Stomach (tissue), 19 donors: ENCODE measurements at places on chromosomes 3 and 15.

DNA sequence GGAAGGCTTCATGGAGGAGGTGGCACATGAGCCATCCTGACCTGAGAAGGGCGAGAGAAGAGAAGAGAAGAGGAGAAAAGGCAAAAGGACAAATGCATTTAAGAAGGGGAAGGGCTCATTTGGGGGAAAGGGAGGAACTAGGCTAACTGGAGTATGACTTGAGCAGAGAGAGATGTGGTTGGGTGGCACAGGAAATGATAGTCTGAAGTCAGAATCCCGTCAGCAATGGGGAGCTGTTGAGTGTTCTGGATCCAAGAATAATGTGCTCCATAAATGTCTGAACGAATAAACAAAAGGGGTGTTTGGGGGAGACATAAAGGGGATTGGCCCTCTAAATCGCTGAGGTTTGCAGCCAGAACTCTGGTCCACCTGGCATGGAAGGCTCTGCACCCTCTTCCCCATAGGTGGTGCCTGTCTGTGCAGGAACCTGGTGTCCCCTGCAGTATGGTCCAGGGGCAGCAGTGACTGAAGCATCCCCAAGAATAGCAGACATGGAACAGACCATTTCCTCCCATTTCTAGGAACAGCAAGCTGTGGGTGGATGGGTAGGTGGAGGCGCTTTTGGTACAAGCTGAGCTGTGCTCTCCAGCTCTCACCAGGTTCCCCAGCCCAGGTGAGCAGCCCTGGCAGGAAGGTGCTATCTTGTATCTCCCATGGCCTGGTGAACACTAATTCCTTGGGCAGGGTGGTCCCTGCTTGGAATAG is 15.2 kb downstream of the CORO2B start:
- DNase-seq, result no peak

GRCh38 chr3:23869977-23870662 is 46.7 kb downstream of the NKIRAS1 start:
- no peak for DNase-seq

DNA sequence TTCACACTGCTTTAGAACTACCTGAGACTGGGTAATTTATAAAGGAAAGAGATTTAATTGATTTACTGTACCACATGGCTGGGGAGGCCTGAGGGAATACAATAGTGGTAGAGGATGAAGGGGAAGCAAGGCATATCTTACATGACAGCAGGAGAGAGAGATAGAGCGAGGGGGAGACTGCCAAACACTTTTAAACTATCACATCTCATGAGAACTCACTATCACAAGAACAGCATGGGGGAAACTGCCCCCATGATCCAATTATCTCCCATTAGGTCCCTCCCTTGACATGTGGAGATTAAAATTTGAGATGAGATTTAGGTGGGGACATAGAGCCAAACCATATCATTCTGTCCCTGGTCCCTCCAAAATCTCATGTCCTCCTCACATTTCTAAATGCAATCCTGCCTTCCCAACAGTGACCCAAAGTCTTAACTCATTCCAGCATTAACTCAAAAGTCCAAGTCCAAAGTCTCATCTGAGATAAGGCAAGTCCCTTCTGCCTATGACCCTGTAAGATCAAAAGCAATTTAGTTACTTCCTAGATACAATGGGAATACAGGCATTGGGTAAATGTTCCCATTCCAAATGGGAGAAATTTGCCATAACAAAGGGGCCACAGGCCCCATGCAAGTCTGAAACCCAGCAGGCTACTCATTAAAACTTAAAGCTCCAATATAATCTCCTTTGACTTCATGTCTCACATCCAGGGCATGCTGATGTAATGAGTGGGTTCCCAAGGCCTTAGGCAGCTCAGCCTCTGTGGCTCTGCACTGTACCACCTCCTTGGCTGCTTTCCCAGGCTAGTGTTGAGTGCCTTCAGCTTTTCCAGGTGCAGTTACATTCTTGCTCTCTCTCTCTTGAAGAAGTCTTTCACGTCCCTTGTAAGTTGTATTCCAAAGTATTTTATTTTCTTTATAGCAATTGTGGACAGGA is 481.7 kb upstream of the TGFBR2 start:
- DNase-seq, result no peak

DNA sequence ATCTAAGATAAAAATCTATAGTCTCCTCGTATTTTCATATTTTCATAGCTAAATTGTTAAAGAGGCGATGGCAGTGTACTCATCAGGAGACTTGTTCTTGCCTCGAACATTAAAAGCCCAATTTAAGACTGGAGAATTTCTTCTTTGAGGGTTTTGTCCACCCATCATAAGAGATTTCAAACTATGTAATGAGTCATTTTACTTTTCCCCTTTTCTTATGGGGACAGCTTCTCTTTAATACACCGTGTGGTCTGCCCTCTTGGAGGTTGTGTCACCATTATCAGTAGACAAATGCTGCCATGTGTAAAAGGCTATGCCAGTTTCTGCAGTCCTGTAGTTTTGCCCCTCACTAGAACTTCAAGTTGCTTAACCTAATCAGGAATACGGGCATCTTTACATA is 16.9 kb downstream of the TGFBR2 start:
- no peak for DNase-seq

- no peak for DNase-seq
Measured at GRCh38 chr3:94285872-94286271, 223.0 kb downstream of the NSUN3 start.

DNA sequence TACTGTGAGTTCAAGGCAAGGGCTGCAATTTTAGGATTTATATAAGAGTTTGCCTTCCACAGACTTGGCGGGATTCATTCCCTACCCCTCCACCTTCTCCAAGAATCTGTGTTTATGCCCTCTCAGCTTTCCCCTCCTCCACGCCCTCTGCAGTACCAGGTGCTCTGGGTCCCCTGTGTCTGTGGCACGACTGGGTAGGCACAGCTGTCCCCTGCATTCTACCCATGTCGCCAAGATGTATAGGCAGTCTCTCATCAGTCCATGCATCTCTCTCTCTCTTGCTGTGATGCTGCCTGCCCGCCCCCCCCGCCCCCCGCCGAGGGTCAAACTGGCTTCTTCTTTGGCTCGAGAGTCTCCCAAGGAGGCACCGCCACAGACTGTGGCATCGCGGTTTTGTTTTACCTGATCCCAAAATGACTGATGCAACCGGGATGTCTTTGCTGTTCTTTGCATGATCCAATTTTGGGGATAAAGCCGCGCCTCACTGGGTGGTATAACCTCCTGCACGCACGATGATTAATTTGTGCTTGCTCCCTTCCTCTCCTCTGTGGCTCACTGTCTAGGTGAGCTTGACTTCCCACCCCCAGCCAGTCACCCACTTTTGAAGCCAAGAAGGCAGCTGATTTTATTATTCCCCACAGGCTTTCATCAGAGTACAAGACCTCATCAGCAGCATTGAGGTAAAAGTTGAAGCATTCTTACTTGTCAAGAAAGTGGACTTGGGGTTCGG is 43.7 kb downstream of the EFCAB12 start:
- DNase-seq, result no peak

DNA sequence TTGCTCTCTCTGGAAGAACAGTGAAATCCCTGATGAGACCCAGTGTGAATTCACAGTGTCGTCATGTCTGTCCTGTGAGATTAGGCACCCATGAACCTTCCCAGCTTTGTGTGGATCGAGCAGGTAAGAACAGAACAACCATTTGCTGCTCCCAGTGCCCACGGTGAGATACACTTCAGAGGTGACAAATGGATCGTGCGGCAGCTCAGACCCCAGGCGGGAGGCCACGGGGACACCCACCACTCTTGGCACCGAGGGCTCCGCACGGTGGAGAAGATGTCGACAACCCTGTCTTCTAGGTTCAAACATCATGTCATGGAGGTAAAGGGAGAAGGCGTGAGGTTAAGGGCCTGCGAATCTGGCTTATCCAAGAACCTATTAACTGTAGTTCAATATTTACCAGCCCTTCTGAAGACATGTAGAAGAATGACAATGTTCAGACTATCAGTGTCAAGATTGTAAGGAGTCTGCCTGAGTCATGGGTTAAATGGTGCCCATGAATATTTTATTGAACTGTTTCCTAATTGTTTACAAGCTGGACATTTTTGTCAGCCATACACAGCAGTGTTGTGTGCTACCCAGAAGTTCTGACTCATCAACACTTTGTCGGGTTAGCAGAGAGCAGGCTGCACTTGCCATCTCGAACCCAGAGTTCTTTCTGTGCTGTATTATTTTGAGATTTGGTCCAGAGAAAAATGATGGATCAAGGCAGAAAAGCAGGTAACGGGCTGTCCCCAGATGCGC is 15.5 kb upstream of the PCSK6 start:
- no peak for DNase-seq

GRCh38 chr3:14206548-14207177 is 28.0 kb downstream of the LSM3 start:
- no peak for DNase-seq
